ENCODE measurements at places on chromosomes 2 and 18.

DNA sequence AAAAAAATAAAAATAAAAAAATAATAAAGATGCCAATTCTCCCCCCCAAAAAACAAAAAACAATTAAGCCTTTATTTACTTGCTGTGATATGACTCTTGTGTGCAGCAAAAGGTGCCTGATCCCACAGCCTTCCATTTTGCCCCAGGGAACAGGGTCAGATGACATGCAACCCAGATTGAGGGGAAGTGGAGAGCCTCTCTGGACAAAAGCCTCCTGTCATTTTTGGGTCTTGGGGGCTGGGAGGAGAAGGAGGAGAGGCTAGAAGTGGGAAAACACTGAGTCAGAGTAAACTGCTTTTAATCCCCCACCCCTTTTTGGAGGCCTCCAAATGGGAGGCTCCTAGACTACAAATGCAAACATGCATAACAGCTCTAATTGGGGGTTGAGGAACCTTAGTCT is 46.6 kb upstream of the SCG2 start:
- no peak for DNase-seq

- DNase-seq, result no peak
Measured at GRCh38 chr2:113255140-113256070, 23.3 kb downstream of the PAX8 start.

GRCh38 chr2:180258041-180258537 is 251.0 kb upstream of the CWC22 start:
- DNase-seq, result no peak

DNA sequence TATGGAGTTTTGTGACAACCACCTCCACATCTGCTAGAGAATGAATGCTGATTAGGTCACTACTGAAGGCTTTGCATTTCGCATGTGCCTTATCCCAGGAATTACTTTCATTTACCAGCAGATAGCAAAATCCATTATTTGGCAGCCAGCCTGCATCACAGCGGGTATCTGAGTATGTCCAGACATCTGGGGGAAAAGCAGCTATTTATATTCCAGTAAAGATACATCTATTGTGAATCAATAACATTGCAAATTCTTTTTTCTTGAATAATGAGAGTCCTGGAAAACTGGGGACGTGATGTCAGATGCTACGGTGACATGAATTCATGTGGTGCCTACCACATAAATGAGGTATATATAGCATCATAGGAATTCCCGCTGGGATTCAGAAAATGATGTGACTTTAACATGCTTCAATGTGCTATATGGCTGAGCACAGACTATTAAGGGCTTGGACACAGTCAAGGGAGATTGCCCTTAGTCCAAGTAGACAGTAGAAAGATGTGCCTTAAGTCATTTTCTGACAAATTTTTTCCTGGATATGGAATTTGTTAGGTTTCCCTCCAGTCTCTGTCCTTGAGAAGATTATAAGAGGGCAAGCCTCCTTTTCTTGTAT is 84.2 kb upstream of the CD302 start:
- no peak for DNase-seq

DNA sequence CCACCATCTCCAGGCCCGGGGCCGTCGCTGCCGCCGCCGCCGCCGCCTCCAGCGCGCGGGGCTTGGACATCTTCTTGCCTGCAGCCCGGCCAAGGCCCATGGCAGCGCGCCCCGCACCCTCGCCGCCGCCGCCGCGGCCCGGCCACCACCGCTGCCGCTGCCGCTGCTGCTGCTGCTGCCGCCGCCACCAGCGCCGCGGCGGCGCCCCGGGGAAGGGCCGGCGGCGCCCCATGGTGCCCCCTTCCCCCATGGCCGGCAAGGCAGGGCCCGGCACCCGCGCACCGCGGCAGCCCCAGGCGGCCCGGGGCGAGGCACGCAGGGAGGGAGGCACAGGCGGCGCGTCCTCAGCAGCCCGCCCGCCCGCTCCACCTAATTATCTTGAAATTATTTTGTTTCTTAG is 3057.4 kb downstream of the RPIA start:
- DNase-seq, result no peak

GRCh38 chr2:156445296-156446220 is 9.4 kb downstream of the GPD2 start:
- DNase-seq, result no peak

- DNase-seq, result no peak
Measured at GRCh38 chr2:3465328-3465727, 54.0 kb downstream of the ADI1 start.

- DNase-seq, result no peak
Measured at GRCh38 chr2:217660423-217660822, 342.4 kb downstream of the TNS1 start.

DNA sequence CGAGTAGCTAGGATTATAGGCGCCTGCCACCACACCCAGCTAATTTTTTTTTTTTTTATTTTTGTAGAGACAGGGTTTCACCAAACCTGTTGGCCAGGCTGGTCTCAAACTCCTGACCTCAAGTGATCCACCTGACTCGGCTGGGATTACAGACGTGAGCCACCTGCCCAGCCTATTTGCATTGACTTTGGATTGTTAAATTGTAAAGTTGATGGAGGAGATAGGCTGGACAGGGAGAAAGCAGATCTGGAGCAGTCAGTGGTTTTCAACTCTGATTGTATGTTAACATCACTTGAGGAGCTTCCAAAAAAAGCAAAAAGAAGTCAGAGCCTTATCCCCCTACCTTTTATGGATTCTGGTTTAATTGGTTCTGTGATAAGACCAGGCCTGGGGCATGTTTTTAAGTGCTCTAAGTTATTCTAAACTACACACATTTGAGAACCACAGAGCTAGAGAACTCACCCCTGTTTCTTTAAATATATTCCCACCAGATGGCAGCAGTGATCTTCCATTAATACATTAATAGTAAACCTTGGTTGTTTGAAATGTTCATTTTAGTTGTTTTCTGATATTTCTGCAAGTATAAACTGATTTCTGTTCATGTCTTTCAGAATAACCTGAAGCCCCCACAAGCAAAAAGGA is 7.5 kb downstream of the C2orf49 start:
- DNase-seq, result no peak

GRCh38 chr2:60796573-60797509 is 40.8 kb downstream of the PAPOLG start:
- no peak for DNase-seq

- no peak for DNase-seq
Measured at GRCh38 chr2:17515652-17516051, 2.6 kb downstream of the RAD51AP2 start.

- no peak for DNase-seq
Measured at GRCh38 chr2:168191955-168192785, 55.2 kb downstream of the STK39 start.

DNA sequence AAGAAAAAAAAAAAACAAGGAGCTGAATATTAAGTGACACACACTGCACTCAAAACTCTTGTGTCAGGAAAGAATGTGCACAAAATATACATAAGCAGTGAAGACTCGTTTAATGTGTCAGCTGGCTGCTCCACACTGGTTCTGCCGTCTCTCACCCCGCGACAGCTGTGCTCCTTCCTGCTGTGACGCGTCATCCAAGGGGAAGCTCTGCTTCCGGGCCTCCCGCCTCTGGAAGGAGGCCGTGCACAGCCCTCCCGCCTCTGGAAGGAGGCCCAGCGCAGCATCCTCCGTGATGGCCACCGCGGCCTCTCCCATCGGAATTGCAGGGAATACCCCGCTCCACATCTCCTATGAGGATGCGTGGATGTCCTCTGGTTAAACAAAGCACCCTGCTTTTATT is 151.0 kb downstream of the HDAC4 start:
- DNase-seq, result no peak

DNA sequence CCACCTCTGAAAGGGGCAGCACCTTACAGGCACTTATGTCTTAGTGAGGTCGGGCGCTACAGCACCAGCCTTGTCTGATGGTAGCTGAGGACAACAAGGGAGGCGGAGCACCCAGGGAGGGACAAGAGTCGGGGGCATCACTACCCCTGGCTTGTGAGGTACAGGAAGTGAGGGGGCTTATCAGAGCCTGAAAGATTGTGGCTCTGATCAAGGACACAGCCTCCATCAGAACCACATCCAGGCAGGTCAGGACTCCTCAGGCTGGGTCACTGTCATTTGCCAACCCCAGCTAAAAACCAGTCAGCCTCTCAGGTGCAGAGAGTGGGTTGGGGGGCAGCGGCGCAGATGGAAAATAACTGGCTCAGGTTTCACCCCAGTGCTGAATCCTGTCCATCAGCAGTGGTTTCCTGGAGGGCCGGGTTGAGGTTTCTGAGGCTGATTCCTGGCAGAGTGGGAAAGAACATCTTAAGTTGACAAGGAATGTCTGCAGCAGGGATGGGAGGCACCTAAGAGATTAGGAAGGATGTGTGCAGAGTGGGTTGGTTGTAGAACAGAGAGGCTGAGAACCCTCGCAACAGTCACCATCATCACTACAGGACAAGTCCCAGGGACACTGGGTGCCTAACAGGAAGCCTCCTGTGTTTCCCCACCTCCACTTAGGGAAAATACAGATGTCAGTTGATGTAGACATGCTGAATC is 45.3 kb downstream of the FBLN7 start:
- DNase-seq, result no peak

DNA sequence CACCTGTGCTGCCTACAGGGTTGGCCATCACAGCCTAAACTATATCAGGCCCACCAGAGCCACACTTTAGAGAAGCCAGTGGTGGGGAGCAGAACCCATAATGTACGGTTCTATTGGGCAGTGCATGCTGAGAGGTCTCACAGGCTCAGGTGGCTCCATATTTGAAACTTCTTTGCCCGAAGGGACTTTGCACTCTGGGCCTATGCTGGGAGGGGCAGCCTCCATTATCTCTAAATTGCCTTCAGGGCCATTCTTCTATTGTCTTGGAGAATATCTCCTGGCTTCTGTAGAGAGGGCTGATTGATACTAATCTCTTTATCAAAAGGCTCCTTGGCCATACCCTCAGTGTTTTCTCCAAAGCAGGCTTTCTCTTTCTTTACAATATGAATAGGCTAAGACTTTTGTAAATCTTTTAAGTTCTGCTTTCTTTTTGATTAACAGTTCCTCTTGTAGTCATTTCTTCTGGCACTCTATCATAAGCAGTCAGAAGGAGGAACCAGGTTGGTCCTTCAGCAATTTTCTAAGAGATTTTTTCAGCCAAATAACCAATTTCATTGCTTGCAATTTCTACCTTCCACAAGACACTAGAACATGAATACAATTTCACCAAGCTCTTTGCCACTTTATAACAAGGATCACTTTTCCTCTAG is 44.5 kb downstream of the RPE start:
- no peak for DNase-seq

DNA sequence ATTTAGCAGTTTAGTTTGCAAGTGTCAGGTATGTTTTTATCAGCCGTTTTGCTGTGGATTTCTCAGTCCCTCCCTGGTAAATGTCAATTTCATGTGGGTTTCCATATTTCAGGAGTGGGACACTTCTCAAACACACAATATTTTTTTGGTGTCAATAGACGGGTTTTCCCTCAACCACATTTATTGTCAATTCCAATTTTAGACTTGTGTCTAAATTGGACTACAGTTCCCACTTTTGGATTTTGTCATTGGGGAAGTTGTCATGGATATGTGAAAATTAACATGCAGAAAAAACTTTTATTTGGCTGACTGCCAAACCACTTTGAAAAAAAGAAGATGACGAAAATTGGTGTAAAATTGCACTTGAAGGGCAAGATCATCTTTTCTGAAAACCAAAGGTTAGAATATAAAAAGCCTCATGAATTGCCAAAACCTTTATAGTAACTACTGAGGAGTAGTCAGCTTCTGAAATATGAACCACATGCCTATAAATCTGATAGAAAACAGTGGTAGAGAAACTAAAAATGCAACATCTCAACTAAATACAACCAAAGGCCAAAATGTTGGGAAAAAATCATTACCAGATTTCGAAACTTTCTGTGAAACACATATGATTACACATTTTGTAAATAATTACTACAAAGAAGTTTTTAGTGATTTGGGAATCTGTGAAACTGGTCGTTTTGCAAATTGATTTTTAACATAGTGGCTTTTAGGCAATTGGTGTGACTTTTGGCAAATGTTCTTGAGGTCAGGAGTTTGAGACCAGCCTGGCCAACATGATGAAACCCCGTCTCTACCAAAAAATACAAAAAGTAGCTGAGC is 106.4 kb downstream of the BCL2L11 start:
- no peak for DNase-seq

Data from stimulated activated CD8-positive, alpha-beta memory T cell treated with anti-CD3 and anti-CD28 coated beads, Interleukin-2, amount 100 ng/mL, for 1 hour (primary cell).